Calu3 (cell line): ENCODE measurements at places on chromosomes 5 and 9. TPM values are rescaled to one million over a fixed set of nuclear protein-coding genes. Genes with fewer than 3 reads are reported as not detected.

The ALDH1B1 gene
- 13.3 and 15.2 TPM in 2 replicates for total RNA-seq

GRCh38 chr9:76882686-76883085, 23.2 kb downstream of the PRUNE2 start:
- no peak for DNase-seq

GRCh38 chr5:3878267-3878666, 282.6 kb downstream of the IRX1 start:
- no peak for DNase-seq

GRCh38 chr9:81814794-81815464, 113.3 kb upstream of the SPATA31D4 start:
- DNase-seq: no peak

DNA sequence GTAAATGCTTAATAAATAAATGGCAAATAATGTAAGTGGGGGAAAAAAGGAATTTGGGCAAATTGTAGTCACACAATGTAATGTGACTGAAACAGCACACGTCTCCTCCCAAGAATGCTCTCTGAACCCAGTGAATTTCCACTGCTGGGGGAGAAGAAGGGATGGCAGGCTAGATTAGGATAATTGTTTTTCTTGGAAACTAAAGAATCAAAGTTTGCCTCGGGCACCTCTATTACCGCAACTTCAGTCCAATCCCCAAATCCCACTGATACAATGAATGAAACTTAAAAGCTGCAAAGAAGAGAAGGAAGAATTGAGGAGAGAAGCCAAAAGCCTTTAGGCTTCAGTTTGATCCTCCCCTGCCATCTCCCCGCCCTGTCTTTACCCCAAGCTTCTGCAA, 423.2 kb upstream of the PAPPA start:
- no peak for DNase-seq
